ENCODE measurements at places on chromosomes 7 and 10. TPM values are rescaled to one million over a fixed set of nuclear protein-coding genes. Genes with fewer than 3 reads are reported as not detected.
A peak's percentile ranks its signal among the peaks of the same experiment; 100 is the strongest.

The AKR1E2 gene
- total RNA-seq, result 8.6 TPM

The LDB3 gene
- total RNA-seq, result 0.13 TPM

The NODAL gene
- not detected for total RNA-seq

The AZGP1 gene
- total RNA-seq, result not detected

The CRTAC1 gene
- not detected for total RNA-seq

The PTN gene
- not detected for total RNA-seq

DNA sequence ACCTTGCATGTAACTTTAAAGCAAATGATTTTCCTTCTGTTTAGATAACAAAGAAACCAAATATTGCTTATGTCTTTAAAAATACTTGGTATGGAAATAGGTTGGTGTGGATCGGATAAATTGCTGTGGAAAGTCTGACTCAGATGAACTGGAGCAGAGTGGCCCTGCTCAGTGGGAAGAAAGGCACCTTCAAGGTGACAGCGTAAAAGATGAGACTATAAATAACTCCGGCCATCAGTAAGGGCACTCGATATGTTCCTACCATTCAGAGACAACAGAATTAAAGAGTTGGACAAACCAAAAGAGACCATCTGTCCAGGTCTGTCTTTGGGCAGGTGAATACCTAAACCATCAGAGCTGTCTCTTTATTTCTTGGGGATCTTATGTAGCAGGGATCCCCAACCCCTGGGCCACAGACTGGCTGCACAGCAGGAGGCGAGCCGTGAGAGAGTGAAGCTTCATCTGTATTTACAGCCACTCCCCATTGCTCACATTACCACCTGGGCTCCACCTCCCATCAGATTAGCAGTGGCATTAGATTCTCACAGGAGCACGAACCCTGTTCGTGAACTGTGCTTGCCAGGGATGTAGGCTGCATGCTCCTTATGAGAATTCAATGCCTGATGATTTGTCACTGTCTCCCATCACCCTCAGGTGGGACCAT lies 357.1 kb downstream of the PRPF18 start:
- no peaks in the 10 kb centered on the region for H3K36me3 ChIP-seq
- H3K4me3 ChIP-seq, result no peak overlapping the region
- no peaks in the 10 kb centered on the region for H3K27me3 ChIP-seq
- H3K4me1 ChIP-seq, result peaks cover 5% of the 10 kb centered on the region
- H3K27ac ChIP-seq, result no peak overlapping the region

GRCh38 chr7:148852272-148852671 lies 31.8 kb downstream of the EZH2 start:
- no peak overlapping the region for H3K27ac ChIP-seq
- H3K4me3 ChIP-seq, result no peak overlapping the region
- peaks cover 4% of the 10 kb centered on the region for H3K4me1 ChIP-seq

DNA sequence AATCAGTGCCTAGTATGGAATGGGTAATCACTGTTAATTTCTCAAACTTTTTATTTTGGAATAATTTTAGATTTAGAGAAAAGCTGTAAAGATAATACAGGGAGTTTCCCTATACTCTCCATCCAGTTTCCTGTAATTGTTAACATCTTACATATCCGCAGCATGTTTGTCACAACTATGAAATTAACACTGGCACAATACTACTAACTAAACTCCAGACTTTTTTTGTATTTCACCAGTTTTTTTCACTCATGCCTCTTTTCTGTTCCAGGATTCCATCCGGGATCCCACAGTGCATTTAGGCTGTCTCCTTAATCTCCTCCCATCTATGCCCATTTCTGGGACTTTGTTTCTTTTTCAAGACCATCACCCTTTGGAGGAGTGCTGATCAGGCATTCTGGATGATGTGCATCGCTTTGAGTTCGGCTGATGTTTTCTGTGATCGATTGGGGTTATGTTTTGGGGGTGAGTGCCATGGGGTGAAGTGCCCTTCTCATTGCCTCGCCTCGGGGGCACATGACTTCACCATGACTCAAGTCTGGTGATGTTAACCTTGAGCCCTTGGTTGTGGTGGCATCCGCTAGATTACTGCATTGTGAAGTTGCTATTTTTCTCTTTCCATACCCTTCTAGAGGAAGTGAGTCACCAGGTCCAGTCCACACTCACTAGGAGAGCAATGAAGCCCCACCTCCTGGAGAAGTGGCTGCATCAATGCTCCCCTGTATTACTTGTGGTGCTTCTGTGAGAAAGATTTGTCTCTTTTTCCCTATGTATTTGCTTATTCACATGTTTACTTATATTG lies 43.9 kb upstream of the GRB10 start:
- H3K27ac ChIP-seq, result no peak overlapping the region
- H3K4me1 ChIP-seq, result no peaks in the 10 kb centered on the region
- DNase-seq, result no peak
- H3K36me3 ChIP-seq, result no peaks in the 10 kb centered on the region
- no peaks in the 10 kb centered on the region for H3K27me3 ChIP-seq
- no peak overlapping the region for H3K4me3 ChIP-seq

DNA sequence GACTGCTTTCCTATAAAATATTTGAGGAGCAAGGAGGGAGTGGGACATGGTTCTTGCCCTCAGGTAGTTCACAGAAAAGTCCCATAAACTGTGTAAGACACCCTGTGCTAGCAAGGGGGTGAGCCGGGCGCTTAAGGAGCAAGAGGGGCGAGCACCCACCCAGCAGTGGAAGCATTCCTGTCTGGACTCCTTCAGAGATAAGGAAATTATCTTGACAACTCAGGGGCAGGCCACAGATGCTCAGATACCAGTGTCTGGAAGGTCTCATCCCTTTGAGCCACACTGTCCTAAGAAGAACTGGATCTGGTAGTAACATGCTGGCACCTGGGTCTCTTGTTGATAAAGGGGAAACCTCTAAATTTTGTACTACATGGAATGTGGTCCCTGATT lies 54.1 kb downstream of the DAGLB start:
- H3K4me1 ChIP-seq, result no peaks in the 10 kb centered on the region
- no peak overlapping the region for H3K27ac ChIP-seq
- no peaks in the 10 kb centered on the region for H3K36me3 ChIP-seq
- no peaks in the 10 kb centered on the region for H3K27me3 ChIP-seq
- no peak overlapping the region for H3K4me3 ChIP-seq

DNA sequence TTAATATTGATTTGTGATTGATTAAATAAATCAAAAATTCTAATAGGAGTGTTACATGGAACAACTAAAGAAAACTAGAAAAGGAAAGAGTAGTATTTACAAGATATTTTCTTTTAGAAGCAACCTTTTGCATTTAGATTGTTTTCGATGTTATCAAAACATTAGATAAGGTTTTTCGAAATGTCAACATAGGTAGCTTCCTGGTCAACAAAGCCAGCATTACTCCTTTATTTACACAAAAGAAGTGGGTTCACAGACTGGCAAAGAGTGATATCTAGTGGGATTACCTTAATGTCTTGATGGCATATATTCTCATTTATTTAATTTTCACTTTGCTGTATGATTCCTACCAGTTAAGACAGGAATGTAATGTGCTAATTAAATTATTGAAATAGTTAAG lies 117.3 kb upstream of the TEX47 start:
- no peaks in the 10 kb centered on the region for H3K36me3 ChIP-seq
- no peak for DNase-seq
- no peak overlapping the region for H3K27ac ChIP-seq
- H3K4me1 ChIP-seq, result no peaks in the 10 kb centered on the region
- H3K4me3 ChIP-seq, result no peak overlapping the region

DNA sequence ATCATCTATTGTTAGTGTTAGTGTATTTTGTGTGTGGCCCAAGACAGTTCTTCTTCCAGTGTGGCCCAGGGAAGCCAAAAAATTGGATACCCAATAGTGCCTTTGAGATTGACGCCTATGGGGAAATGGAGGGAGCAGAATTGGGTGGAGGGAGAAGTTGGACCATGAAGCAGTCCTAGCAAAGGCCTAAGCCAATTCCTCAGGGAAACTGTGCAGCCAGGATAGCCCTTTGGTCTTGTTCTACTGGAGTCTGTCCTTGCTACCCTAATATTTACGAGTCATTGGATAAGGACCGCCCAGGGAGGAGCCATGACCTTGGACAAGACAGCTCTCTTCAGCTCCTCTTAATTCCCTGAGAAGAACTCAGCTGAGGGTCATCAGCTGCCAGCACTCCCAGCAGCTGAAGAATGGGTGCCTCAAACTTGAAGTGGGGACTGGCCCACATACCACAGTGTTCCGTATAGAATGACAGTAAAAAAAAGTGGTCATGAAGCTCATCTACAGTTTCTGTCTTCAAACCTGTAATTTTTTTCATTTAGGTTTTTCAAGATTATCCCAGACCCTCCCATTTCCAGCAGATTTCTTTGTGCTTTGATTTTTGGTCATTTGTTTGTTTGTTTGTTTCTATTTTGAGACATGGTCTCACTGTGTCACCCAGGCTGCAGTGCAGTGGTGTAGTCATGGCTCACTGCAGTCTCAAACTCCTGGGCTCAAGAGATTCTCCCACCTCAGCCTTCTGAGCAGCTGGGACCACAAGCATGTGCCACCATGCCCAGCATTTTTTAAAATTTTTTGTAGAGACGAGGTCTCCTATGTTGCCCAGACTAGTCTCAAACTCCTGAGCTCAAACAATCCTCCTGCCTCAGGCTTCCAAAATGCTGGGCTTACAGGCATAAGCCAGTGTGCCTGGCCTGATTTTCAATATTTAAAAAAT lies 81.2 kb downstream of the C1GALT1 start:
- no peak for DNase-seq
- H3K27me3 ChIP-seq, result no peaks in the 10 kb centered on the region
- H3K27ac ChIP-seq, result no peak overlapping the region
- H3K36me3 ChIP-seq, result no peaks in the 10 kb centered on the region
- H3K4me1 ChIP-seq, result peaks cover 12% of the 10 kb centered on the region

DNA sequence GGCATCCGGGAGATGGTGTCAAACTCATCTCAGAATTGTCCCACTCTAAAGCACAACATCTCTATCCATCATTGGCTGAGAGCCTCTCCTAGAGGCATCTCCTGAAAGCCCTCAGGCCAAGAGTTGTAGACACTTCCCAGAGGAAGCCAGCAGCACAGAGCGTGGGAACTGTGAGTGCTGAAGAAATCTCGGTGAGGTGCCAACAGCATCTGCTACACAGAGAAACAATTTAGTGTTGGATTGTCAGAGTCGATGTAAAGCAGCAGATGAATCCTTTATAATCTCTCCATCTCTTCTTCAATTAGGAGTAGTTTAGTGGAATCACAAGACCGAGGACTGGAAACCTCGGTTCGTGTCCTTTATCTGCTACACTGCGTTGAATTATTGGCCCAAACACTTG lies 172.2 kb downstream of the C7orf25 start:
- H3K36me3 ChIP-seq, result no peaks in the 10 kb centered on the region
- no peaks in the 10 kb centered on the region for H3K27me3 ChIP-seq
- H3K4me3 ChIP-seq, result no peak overlapping the region
- H3K27ac ChIP-seq, result no peak overlapping the region

DNA sequence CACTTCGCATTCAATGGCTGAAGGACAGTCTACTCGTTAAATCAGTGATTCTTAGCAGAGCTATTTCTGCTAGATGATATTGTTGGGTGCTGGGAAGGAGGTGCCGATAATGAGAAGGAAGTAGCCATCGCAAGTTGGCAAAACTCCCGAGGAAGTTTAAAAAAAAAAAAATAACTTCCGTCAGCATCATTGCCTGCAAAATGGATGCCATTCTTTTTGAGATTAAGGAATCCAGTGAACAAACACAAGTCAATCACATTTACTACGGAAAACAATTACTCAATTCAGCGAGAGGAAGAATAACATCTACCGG lies 74.4 kb upstream of the SFMBT2 start:
- DNase-seq, result no peak
- H3K4me3 ChIP-seq, result peak overlapping the region; percentile 34
- H3K36me3 ChIP-seq, result no peaks in the 10 kb centered on the region
- no peaks in the 10 kb centered on the region for H3K27me3 ChIP-seq

GRCh38 chr7:94605031-94605430 lies 50.9 kb downstream of the SGCE start:
- no peak overlapping the region for H3K27ac ChIP-seq
- no peak for DNase-seq
- H3K4me3 ChIP-seq, result no peak overlapping the region
- no peaks in the 10 kb centered on the region for H3K36me3 ChIP-seq
- H3K27me3 ChIP-seq, result no peaks in the 10 kb centered on the region

DNA sequence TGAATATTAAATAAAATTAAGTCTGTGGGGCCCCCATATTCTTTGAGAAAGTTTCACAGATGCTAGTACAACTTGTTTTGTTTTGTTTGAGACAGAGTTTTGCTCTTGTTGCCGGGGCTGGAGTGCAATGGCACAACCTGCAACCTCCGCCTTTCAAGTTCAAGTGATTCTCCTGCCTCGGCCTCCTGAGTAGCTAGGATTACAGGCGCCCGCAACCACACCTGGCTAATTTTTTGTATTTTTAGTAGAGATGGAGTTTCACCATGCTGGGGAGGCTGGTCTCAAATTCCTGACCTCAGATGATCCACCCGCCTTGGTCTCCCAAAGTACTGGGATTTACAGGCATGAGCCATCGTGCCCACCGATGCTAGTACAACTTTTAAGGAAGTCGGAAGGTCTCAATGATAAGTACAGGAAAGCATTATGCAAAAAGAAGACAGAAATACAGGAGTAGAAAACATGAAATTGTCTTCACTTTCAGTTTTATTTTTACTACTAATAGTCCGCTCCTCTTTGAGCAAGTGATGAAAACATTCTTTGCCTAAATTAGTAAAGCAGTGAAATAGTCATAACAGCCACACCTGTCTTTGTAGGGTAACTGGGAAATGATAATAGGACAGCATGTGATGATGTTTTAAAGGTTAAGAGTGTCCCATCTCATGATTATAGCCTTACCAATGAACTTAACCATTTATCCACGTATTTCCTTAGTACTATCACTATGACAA lies 147.5 kb downstream of the SEMA3D start:
- no peak overlapping the region for H3K27ac ChIP-seq
- no peaks in the 10 kb centered on the region for H3K4me1 ChIP-seq
- DNase-seq, result no peak
- H3K36me3 ChIP-seq, result no peaks in the 10 kb centered on the region
- H3K27me3 ChIP-seq, result no peaks in the 10 kb centered on the region
- H3K4me3 ChIP-seq, result no peak overlapping the region

- H3K27me3 ChIP-seq, result no peaks in the 10 kb centered on the region
- no peak for DNase-seq
- H3K4me3 ChIP-seq, result no peak overlapping the region
- H3K4me1 ChIP-seq, result no peaks in the 10 kb centered on the region
Measured at GRCh38 chr10:119360181-119360921, 153.0 kb downstream of the GRK5 start.

- no peaks in the 10 kb centered on the region for H3K36me3 ChIP-seq
- peak; percentile 90 for DNase-seq
- no peaks in the 10 kb centered on the region for H3K27me3 ChIP-seq
- peak overlapping the region; percentile 88 for H3K4me3 ChIP-seq
- H3K27ac ChIP-seq, result peak overlapping the region; percentile 99
Measured at GRCh38 chr10:31321396-31321941, 2.5 kb downstream of the ZEB1 start.

DNA sequence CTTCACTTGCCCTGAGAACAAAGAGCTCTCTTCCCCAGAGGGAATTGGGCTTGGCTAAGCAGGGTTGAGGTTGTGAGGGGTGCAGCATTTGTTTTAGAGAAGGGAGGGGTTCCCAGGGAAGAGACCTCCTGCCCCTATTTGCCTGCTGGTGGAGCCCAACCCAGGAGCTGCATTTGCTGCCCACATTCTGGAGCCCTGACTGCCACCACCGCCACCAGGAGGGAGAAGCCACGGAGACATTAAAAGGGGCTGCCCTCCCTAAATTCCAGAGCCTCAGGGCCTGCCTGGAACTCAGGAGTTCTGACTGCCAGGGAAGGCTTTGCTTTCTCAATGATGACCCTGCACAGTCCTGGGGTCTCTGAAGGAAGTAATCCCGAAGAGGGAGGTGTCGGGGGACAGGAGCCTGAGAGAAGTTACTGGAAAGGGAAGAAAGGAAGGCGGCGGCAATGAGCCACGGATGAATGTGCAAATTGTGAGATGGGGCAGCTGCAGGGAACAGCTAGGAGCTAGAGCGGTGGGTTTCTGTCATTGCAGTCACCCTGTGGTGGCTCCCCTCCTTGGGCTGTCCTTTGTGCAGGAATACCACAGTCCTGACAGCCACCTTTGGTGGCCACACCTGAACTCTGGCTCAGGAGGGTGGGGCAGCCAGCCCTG lies 51.3 kb downstream of the NEURL1 start:
- H3K4me1 ChIP-seq, result no peaks in the 10 kb centered on the region
- no peaks in the 10 kb centered on the region for H3K36me3 ChIP-seq
- H3K4me3 ChIP-seq, result no peak overlapping the region

Measured in naive thymus-derived CD4-positive, alpha-beta T cell (primary cell).